ENCODE measurements at places on chromosomes 2 and 18.
A peak's percentile ranks its signal among the peaks of the same experiment; 100 is the strongest.

DNA sequence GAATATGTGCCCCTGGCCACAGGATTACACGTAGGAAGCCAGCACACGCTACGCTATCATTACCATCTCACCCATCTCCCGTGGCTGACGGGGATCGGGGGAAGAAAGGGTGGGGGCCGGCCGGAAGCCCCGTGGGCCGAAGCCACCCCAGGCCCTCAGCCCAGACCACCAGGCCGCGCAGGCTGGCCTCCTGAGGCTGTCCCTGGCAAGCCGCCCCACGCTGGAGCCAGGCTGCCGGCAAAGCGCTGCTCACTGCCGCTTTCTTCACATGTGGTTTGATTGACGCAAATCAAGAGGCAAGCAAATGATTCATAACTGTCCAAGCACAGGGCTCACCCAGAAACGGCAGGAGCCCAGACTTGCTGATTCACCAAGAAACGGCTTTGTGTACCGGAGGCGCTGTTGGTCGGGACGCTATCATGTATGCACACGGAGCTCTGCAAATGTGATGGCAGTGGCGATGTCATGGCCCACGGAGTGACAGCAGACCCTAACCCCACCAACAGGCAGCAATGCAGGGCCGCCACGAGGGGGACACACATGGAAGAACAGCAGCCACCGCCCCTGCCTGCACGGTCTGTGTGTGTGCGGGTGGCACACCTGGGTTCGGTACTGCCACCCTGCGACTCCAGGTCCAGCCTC is 125.7 kb downstream of the HDAC4 start:
- peak; percentile 48 for DNase-seq

GRCh38 chr2:112529757-112530156 is 12.5 kb upstream of the POLR1B start:
- no peak for DNase-seq

DNA sequence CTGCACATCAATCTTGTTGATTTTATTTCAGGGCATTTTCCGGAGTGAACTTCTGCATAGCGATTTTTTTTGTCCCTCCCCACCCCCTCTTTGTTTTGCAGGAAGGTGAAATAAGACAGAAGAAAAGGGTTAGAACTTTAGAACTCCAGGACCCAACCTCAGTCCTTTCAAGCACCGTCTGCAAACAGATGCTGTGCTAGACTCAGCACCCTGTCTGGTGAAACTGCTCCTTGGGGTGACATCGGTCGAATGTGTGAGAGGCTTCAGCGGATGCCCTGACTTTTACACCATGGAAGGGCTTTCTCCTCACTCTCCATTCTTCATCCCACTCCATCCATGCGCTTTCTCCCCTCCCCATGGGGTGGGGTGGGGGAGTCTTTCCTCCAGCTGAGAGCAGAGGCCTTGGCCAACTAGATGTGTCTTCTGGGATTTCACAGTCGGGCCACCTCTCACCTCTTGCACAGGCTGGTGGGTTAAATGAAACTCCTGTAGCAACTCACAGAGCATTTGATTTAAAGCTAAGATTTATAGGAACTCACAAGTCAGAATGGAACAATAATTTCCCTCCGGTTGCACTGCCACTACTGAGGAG is 43.3 kb upstream of the EDAR start:
- DNase-seq: no peak

DNA sequence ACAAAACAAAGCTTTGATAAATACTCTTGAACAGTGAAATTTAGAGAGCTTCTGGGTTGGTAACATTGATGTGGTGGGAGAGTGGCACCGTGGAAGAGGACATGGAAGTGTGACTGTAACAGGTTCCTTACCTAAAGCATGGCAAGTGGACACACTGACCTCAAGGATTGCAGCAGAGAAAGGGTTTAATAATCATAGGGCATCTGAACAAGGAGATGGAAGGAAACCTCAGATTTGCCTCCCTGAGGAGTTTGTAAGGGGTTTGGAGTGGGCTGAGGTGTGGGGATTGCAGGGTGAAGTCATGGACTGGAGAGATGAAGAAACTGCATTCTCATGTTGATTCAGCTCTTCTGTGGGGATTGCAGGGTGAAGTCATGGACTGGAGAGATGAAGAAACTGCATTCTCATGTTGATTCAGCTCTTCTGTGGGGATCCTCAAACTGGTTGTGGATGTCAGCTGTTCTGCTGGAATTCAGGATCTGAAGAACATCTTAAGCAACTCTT is 83.8 kb upstream of the TLK1 start:
- DNase-seq: no peak

DNA sequence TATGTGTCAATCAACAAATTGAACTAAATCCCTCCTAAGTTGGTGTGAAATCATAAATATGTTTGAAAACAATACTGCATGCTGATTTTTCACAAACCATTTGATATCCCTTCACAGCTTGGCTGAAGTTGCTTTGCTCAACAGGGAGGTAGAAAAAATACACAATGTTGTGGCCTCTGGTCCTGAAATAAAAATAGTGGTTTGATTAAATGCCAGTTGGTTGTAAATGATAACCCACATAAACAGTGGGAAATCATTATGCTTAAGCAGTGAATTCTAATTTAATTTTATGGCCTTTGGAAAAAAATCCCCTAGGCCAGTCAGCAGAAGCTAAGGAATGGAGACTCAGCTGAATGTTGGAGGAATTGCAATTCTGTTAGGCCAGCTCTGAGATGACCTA is 359.4 kb upstream of the CWC22 start:
- DNase-seq: no peak

Data from stimulated activated CD4-positive, alpha-beta T cell treated with anti-CD3 and anti-CD28 coated beads, TNF-alpha, amount 100 ng/mL, for 4 hours (primary cell).